ENCODE measurements at places on chromosomes 4 and X. TPM values are rescaled to one million over a fixed set of nuclear protein-coding genes. Genes with fewer than 3 reads are reported as not detected.

The HELT gene
- not detected for total RNA-seq

The VCX2 gene
- total RNA-seq: not detected

The NUDT11 gene
- 0.16 TPM for total RNA-seq

The MAP9 gene
- 10.3 TPM for total RNA-seq

The TRIM61 gene
- total RNA-seq: 3.1 TPM

The VCX gene
- total RNA-seq: not detected

DNA sequence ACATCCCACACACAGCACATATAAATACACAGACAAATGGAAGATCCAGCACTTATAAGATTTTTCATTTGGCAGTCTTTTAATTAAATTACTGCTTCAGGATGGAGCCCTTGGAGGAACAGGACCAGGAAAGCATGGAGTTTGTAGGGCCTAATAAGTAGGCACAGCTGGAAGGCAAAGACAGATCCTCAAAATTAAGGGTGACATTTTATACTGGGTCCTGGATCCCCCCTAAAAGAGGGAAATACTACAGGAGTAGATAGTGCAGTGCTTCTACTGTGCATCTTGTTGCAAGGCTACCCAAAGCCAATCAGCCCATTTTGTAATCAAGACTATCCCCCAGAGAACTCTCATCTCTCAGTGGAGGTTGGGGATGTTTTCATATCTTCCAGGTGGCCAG lies 1860.7 kb upstream of the PCDH10 start:
- H3K27me3 ChIP-seq: no peaks in the 10 kb centered on the region
- no peaks in the 10 kb centered on the region for H3K4me1 ChIP-seq
- no peaks in the 10 kb centered on the region for H3K36me3 ChIP-seq
- H3K27ac ChIP-seq: no peak overlapping the region
- no peak for DNase-seq

- H3K27me3 ChIP-seq: no peaks in the 10 kb centered on the region
- H3K4me3 ChIP-seq: no peak overlapping the region
- H3K4me1 ChIP-seq: no peaks in the 10 kb centered on the region
- no peak overlapping the region for H3K27ac ChIP-seq
- no peak for DNase-seq
These were observed 281.8 kb downstream of the RAPGEF2 start for GRCh38 chr4:159384632-159385031.

DNA sequence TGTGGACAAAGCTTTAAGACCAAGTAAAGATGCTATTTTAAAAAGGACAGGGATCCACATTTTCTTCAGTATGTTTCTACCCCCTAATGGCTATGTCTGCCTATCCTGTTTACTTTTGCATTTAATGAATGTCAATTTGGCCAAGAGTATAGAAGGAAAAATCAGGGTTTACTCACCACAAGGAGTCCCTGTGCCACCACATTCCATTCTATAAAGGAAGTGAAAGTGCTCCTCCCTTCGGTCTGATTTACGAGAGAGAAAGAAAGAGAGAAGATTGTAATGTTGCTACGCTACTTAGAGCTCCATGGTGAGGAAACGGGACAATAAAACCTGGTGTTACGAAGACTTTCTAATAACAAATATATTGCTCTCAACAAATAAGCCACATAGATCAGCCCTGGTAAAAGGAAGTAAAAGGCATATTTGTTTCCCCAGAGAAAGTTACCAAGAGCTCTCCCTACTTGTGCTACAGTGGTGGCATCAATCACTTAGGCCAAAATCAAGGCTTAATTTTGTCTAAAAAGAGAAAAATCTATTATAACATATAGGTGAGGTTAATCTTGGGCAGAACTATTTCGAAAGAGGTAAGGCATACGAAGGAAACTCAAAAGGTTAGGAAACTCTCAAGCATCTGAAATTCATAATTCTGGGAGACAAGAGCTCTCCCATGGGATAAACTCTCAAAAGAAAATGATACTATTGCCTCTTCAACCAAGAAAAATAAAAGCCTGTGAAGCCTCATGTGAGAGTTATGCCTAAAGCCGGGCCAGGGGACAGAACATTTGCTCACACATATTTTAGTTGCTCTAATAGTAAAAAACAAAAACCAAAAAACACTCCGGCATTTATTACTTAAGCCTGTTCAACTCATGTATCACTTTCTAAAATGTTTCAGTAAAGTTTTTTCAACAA lies 29.5 kb downstream of the TAPT1 start:
- peaks cover 26% of the 10 kb centered on the region for H3K4me1 ChIP-seq
- peak; percentile 31 for DNase-seq
- H3K36me3 ChIP-seq: no peaks in the 10 kb centered on the region
- no peaks in the 10 kb centered on the region for H3K27me3 ChIP-seq
- H3K27ac ChIP-seq: no peak overlapping the region
- H3K4me3 ChIP-seq: peak overlapping the region; percentile 25

DNA sequence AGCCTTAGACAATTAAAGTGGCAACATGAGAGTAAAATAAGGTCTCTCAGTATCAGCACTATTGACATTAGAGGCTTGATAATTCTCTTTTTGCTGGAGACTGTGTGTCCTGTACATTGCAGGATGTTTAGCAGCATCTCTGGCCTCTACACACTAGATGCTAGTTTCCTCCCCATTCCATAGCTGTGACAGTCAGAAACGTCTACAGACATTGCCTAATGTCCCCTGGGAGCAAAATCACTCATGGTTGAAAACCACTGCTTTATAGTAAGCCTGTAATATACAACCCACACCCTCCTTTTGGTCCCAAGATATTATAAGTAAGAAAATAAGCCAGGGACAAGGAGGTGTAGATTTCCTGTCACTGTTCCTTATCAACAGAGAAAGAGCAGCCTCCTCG lies 166.0 kb downstream of the FRMPD4 start:
- no peak overlapping the region for H3K27ac ChIP-seq
- no peaks in the 10 kb centered on the region for H3K36me3 ChIP-seq
- H3K4me1 ChIP-seq: no peaks in the 10 kb centered on the region
- no peak for DNase-seq
- H3K4me3 ChIP-seq: no peak overlapping the region

GRCh38 chrX:9767375-9767774 lies 1.7 kb upstream of the GPR143 start:
- H3K4me1 ChIP-seq: no peaks in the 10 kb centered on the region
- H3K27me3 ChIP-seq: peaks cover 15% of the 10 kb centered on the region
- H3K36me3 ChIP-seq: no peaks in the 10 kb centered on the region
- no peak for DNase-seq

- no peaks in the 10 kb centered on the region for H3K36me3 ChIP-seq
- no peaks in the 10 kb centered on the region for H3K27me3 ChIP-seq
- H3K4me1 ChIP-seq: no peaks in the 10 kb centered on the region
- DNase-seq: no peak
- no peak overlapping the region for H3K4me3 ChIP-seq
- no peak overlapping the region for H3K27ac ChIP-seq
These were observed 2.2 kb upstream of the AFM start for GRCh38 chr4:73479323-73479722.

DNA sequence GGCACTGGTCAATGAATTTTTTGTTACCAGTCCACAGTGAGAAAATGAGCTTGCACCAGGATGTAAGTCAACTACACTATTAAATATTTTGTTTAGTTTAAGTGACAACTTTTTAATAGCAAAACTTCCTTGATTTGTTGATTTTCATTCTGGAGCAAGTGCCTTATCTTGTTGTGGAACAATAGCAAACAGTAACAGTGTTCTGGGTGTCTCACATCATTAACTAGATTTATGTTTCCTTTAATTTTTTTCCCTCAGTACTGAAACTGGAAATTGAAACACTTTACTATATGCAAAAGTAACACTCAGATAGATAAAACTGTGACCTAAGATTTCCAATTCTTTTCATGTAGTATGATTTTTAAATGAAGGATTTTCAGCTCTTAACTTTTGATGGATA lies 80.1 kb downstream of the GALNT7 start:
- H3K27ac ChIP-seq: no peak overlapping the region
- H3K27me3 ChIP-seq: no peaks in the 10 kb centered on the region
- no peak overlapping the region for H3K4me3 ChIP-seq
- DNase-seq: no peak
- peaks cover 10% of the 10 kb centered on the region for H3K4me1 ChIP-seq
- H3K36me3 ChIP-seq: no peaks in the 10 kb centered on the region

DNA sequence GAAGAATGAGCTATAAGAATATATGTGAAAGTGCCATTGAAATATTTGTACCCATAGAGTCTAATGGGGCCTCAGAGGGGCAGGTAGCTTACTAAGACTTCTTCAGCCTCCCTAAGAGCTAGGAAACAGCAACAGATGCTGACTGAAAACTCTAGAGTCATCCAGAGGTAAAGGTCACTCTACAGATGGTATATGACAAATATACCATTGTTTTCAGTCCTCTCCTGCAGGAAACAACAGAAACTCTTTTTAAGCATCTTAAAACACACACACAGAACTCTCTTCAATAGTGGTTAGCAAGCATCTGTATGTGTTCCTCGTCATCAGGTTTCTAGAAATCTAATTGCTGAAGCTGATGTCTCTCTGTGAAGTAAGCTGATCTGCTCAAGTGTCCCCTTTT lies 313.8 kb upstream of the GATB start:
- H3K27ac ChIP-seq: no peak overlapping the region
- H3K36me3 ChIP-seq: no peaks in the 10 kb centered on the region
- H3K4me3 ChIP-seq: no peak overlapping the region
- no peaks in the 10 kb centered on the region for H3K4me1 ChIP-seq
- H3K27me3 ChIP-seq: no peaks in the 10 kb centered on the region

DNA sequence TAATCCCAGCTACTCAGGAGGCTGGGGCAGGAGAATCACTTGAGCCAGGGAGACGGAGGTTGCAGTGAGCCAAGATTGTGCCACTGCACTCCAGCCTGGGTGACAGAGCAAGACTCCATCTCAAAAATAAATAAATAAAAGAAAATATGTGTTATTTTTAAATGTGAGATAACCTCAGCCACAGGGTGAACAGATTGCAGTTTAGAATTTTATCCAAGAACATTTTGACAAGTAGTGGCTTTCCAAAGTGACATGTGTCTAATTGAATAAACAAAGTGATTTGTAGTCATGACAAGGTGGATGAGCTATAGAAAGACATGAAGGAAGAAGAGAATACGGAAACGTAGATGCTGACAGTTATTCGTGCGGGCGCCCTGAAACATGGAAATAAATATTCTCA lies 176.1 kb downstream of the DCTD start:
- H3K36me3 ChIP-seq: no peaks in the 10 kb centered on the region
- no peaks in the 10 kb centered on the region for H3K27me3 ChIP-seq
- H3K4me3 ChIP-seq: no peak overlapping the region
- no peak for DNase-seq
- no peak overlapping the region for H3K27ac ChIP-seq

GRCh38 chr4:7937006-7937405 lies 2.7 kb downstream of the AFAP1 start:
- H3K4me1 ChIP-seq: peaks cover 26% of the 10 kb centered on the region
- H3K4me3 ChIP-seq: peak overlapping the region; percentile 86
- H3K36me3 ChIP-seq: no peaks in the 10 kb centered on the region
- DNase-seq: no peak
- no peak overlapping the region for H3K27ac ChIP-seq
- no peaks in the 10 kb centered on the region for H3K27me3 ChIP-seq
